Cerebellar nuclear complex (tissue), 1 donor: ENCODE measurements at places on chromosomes 7 and 10.

GRCh38 chr10:86048571-86048970 lies 318.0 kb downstream of the GRID1 start:
- DNase-seq = no peak

- DNase-seq = no peak
Measured at GRCh38 chr10:125407000-125407502, 246.7 kb upstream of the CTBP2 start.

GRCh38 chr10:49054753-49055152 lies 60.6 kb downstream of the VSTM4 start:
- DNase-seq = no peak

DNA sequence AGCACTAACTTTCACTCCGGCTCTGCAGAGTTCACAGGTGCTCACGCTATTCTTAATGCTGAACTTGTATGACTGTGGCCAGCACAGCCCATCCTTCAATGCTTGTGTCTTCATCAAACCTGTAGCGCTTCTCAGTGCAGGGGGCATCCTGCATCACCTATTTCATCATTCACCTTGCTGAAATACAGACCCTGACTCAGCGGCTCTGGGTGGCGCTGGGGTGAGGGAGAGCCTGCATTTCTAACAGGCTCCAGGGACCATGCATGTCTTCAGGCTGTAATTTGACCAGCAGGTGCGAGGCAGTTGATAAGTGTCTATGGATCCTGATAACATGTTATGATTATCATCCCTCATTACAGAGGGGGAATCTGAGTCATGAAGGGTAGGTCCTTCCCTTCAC lies 89.3 kb downstream of the VOPP1 start:
- DNase-seq = no peak

- no peak for DNase-seq
Measured at GRCh38 chr10:24331457-24331856, 122.5 kb downstream of the KIAA1217 start.

- no peak for DNase-seq
Measured at GRCh38 chr10:62004042-62004441, 102.5 kb downstream of the ARID5B start.

GRCh38 chr10:86301971-86302370 lies 64.6 kb downstream of the GRID1 start:
- no peak for DNase-seq

- no peak for DNase-seq
Measured at GRCh38 chr10:62545160-62546066, 171.2 kb downstream of the ZNF365 start.

- DNase-seq = no peak
Measured at GRCh38 chr10:49834976-49835375, 72.9 kb upstream of the OGDHL start.

DNA sequence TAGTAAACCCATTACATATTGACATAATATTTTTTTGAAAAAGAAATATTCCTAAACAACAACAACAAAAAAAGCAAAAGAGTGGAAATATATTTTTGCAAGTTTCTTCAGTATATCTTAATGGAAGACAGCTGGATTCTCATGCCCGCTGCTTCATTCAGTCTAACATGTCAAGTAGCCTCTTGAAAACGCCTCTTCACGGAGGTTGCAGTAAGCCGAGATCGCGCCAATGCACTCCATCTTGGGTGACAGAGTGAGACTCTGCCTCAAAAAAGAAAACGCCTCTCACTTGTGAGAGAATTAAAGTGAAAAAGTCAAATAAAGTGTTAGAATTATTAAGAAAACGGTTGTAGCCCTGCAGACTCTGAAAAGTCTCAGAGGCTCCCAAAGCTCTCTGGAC lies 1.3 kb downstream of the CUTC start:
- no peak for DNase-seq

GRCh38 chr10:80522756-80523363 lies 14.8 kb upstream of the SH2D4B start:
- DNase-seq = no peak

GRCh38 chr7:121313793-121314676 lies 14.8 kb upstream of the WNT16 start:
- no peak for DNase-seq

DNA sequence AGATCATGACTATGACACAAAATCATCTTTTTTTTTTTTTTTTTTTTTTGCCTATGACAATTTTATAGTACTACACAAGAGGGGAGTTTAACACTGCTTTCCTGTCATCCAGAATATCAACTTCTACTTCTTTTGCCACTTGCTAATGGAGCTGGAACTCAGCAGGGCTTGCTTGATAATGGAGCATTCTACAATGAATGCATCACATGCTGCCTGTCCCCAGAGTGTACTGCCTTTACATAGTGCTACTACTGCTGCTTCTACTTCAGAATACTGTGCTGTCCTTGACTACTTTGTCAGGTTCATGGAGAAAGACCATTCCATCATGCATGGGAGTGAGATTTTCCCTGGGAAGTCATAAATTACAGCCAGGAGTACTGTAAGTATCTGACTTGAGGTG lies 338.6 kb upstream of the SEMA3A start:
- DNase-seq = no peak

- no peak for DNase-seq
Measured at GRCh38 chr10:62374862-62375710, 917 bp downstream of the ZNF365 start.

GRCh38 chr7:44103923-44104859 lies at the start of gene AEBP1:
TSS of gene AEBP1 (plus strand) at chr7:44104345. CDS start at chr7:44104666, 321 bp downstream.
- DNase-seq = no peak

- no peak for DNase-seq
Measured at GRCh38 chr7:45917658-45918057, 3.4 kb downstream of the IGFBP3 start.

DNA sequence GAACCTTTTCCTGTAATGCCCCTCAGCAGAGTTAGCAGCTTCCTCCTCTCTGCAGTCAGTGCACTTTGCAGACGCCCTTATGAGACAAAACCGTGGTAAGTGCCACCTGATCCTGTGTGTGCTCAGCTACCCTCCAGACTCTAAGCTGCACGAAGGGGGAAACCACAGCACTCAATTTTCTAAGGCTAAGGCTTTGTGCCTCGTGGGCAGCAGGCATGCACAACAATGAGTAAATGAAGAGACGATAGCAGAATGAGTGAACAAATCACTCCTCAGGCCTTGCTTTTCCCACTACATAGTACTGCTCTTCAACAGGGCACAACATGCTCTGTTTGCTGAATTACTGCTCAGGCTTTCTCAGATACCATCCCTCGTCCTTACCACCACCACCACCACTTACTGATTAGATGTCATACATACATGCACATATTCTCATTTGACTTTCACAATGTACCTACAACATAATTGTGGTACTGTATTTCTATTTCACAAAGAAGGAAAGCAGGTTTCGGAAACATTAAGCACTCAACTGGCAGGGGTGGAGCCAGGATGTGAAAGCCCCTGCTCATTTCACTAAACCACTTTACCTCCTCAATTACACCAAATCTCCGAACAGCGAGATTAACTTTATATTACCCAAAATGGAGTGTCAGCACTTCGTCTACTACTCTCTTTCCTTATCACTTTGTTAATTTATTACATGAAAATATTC lies 85.4 kb downstream of the ICA1 start:
- DNase-seq = no peak

GRCh38 chr7:69676247-69676646 lies 78.0 kb downstream of the AUTS2 start:
- no peak for DNase-seq
